Effector memory CD8-positive, alpha-beta T cell (primary cell): ENCODE measurements at places on chromosomes 6 and 20.
A peak's percentile ranks its signal among the peaks of the same experiment; 100 is the strongest.

- peaks cover 10% of the 10 kb centered on the region for H3K36me3 ChIP-seq
- no peak for DNase-seq
- H3K27me3 ChIP-seq: peaks cover 12% of the 10 kb centered on the region
- peak overlapping the region; percentile 78 for H3K4me3 ChIP-seq
- no peak overlapping the region for H3K27ac ChIP-seq
- peaks cover 8% of the 10 kb centered on the region for H3K4me1 ChIP-seq
Observed at GRCh38 chr6:107116328-107116892, 1.1 kb upstream of the BEND3 start.

DNA sequence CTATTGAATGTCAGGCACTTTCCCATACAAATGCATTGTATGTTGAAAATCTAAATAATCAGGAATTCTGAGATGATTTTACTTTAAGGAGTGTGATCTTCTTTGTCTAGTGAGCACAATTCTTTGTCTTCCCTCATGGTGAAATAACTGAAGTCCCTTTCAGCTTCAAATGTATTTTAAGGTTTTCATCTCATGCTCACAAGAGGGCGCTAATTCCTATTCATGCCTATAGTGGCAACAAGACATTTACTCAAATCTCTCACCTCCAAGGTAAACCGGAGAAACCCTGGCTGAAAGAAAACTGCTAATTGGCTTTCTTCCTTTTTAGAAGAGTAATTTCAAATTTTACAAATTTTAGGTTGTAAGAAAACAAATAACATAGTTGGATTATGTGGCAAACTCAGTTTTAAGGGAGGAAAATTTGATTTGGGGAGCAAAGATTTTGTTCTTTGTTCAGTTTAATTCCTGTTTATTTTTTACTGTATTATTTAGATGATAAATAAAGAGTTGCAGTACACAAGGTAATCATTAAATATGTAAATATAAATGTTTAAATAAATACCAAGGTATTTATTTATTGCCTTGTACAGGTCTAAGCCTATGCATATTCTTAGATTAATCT is 69.1 kb downstream of the SLC35F1 start:
- no peaks in the 10 kb centered on the region for H3K36me3 ChIP-seq
- H3K27ac ChIP-seq: no peak overlapping the region
- peak; percentile 3 for DNase-seq
- peaks cover 24% of the 10 kb centered on the region for H3K27me3 ChIP-seq
- no peak overlapping the region for H3K4me3 ChIP-seq

- DNase-seq: no peak
- H3K4me1 ChIP-seq: peaks cover 38% of the 10 kb centered on the region
- no peak overlapping the region for H3K27ac ChIP-seq
- H3K27me3 ChIP-seq: no peaks in the 10 kb centered on the region
Observed at GRCh38 chr6:4904461-4905025, 99.3 kb downstream of the RPP40 start.

- H3K27ac ChIP-seq: no peak overlapping the region
- peaks cover 3% of the 10 kb centered on the region for H3K36me3 ChIP-seq
- H3K4me1 ChIP-seq: no peaks in the 10 kb centered on the region
- DNase-seq: no peak
- H3K27me3 ChIP-seq: peaks cover 12% of the 10 kb centered on the region
Observed at GRCh38 chr6:165729307-165729936, 66.4 kb upstream of the PDE10A start.

GRCh38 chr6:168179133-168179532 is 100.1 kb upstream of the FRMD1 start:
- no peak overlapping the region for H3K4me3 ChIP-seq
- H3K27me3 ChIP-seq: peaks cover 33% of the 10 kb centered on the region
- no peak for DNase-seq
- no peaks in the 10 kb centered on the region for H3K36me3 ChIP-seq
- H3K4me1 ChIP-seq: no peaks in the 10 kb centered on the region
- H3K27ac ChIP-seq: no peak overlapping the region

GRCh38 chr6:34085453-34086170 is 60.3 kb downstream of the GRM4 start:
- no peak overlapping the region for H3K4me3 ChIP-seq
- peaks cover 23% of the 10 kb centered on the region for H3K27me3 ChIP-seq
- H3K27ac ChIP-seq: no peak overlapping the region
- no peaks in the 10 kb centered on the region for H3K4me1 ChIP-seq
- no peak for DNase-seq

DNA sequence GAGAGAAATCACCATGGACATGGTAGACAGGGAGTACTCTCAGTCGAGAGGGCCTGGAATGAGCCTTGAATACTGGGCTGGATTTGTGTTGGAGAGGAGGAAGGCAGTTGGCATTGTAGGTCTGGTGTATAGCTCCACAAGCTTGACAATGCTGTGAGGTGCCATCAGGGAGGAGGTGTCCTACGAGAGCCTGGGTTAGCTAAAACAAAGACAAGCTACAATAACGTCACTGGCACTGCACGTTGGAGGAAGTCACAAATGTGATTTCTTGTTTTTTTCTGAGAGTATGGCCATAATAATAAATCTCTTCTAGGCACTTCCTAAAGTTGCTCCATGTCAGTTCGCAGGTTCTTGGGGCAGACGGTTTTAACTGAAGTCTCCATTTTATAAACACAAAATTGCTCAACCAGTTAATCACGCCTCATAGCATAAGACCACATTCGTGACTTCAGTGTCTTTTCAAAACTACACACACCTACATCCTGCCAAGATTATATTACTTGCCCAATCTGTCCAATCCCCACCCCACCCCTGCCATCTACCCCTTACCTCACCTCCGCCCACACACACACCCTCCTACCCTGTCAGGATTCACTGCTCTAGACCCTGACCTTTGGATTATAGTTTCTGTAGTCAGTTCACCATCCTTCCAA is 4.4 kb upstream of the HLA-DMB start:
- H3K27ac ChIP-seq: peak overlapping the region; percentile 87
- no peak for DNase-seq
- H3K4me3 ChIP-seq: peak overlapping the region; percentile 94

GRCh38 chr6:39166912-39167290 is 51.9 kb upstream of the SAYSD1 start:
- H3K36me3 ChIP-seq: no peaks in the 10 kb centered on the region
- H3K4me3 ChIP-seq: no peak overlapping the region
- H3K4me1 ChIP-seq: peaks cover 7% of the 10 kb centered on the region
- H3K27me3 ChIP-seq: peaks cover 32% of the 10 kb centered on the region
- H3K27ac ChIP-seq: no peak overlapping the region

DNA sequence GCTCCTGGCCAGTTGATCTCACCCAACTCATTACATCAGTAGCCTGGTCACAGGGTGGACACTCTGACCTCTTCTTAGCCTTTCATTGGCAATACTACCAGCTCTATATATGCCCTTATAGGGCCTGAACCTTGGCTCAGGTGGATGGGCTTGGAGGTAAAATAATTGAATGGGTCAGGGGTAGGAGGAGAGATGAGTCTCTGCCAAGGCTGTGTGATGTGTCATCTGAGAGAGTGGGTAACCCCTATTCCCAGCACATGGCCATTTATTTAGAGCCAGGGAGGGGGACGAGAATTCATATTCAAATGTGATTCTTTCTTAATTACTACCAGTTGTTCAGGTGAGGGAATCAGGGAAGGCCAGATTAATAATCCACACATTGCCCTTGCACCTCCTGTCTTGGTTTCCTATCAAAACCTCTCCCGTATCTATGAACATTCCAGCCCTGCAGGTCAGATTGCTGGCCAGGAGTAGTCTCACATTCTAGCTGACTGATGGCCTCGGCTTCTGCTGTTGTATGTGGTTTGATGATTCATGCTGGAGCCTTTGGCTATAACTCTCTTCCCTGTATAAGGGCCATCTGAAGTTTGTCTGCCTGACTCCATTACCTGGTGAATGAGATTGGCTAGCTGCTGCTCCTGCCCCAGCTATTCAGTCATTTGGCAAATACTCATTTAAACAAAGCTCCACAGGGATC is 13.4 kb downstream of the C20orf173 start:
- DNase-seq: no peak
- H3K27me3 ChIP-seq: no peaks in the 10 kb centered on the region
- H3K36me3 ChIP-seq: peaks cover 28% of the 10 kb centered on the region
- no peak overlapping the region for H3K4me3 ChIP-seq
- H3K4me1 ChIP-seq: no peaks in the 10 kb centered on the region
- peak overlapping the region; percentile 41 for H3K27ac ChIP-seq

DNA sequence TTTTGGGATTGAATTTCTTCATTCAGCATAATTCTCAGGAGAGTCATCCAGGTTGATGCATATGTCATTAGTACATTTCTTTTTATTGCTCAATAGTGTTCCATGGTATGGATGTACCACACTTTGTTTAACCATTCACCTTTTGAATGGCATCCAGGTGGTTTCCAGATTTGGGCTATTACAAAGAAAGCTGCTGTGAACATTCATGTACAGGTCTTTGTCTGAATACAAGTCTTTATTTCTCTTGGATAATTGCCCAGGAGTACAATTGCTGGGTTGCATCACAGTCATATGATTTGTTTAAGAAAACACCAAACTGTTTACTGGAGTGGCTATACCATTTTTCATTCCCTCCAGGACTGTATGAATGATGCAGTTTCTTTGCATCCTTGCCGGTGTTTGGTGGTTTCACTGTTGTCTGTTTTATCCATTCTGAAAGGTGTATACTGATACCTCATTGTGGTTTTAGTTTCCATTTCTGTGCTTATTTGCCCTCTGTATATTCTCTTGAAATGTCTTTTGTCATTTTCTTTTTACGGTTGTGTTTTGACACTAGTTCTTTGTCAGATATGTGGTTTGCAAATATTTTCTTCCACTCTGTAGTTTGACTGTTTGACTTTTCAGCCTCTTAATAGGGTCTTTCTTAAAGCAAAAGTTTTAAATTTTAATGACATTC is 8.8 kb downstream of the CDKAL1 start:
- H3K4me3 ChIP-seq: no peak overlapping the region
- H3K36me3 ChIP-seq: peaks cover 30% of the 10 kb centered on the region
- no peak overlapping the region for H3K27ac ChIP-seq
- no peak for DNase-seq
- H3K27me3 ChIP-seq: no peaks in the 10 kb centered on the region
- H3K4me1 ChIP-seq: peaks cover 30% of the 10 kb centered on the region

GRCh38 chr20:35360033-35360432 is 51.7 kb downstream of the UQCC1 start:
- no peak overlapping the region for H3K4me3 ChIP-seq
- peaks cover 6% of the 10 kb centered on the region for H3K4me1 ChIP-seq
- H3K27ac ChIP-seq: no peak overlapping the region
- peaks cover 28% of the 10 kb centered on the region for H3K36me3 ChIP-seq
- no peak for DNase-seq

GRCh38 chr6:149306967-149307366 is 10.5 kb upstream of the TAB2 start:
- H3K4me1 ChIP-seq: no peaks in the 10 kb centered on the region
- H3K27ac ChIP-seq: no peak overlapping the region
- H3K36me3 ChIP-seq: no peaks in the 10 kb centered on the region
- H3K27me3 ChIP-seq: no peaks in the 10 kb centered on the region
- H3K4me3 ChIP-seq: no peak overlapping the region
- DNase-seq: no peak
